NT2/D1 (cell line): ENCODE measurements at places on chromosomes 4 and X.
A peak's percentile ranks its signal among the peaks of the same experiment; 100 is the strongest.

- DNase-seq = no peak
Observed at GRCh38 chr4:186832906-186833305, 109.2 kb upstream of the FAT1 start.

- no peak for DNase-seq
Observed at GRCh38 chr4:151801547-151802516, 41.0 kb upstream of the GATB start.

DNA sequence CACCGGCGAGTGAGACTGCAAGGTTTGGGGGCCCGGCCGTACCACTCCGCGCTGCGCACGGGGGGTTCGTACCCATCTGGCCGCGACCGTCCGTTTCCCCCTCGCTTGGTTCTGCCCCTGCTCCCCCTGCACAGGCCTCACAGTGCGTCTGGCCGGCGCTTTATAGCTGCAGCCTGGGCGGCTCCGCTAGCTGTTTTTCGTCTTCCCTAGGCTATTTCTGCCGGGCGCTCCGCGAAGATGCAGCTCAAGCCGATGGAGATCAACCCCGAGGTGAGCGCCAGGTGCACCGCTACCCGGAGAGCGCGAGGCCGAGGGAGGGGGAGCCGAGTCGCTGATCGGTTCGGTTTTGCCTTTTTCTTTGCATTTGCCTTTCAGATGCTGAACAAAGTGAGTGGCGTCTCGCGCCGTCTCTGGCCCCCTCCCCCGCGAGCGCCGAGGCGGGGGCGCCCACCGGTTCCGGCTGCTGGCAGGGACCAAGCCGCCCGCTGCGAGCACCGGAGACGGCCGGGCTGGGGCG, at the start of gene UCHL1:
UCHL1 (plus strand) TSS at position 189 of the 517 bp plus-strand sequence; CDS start at position 238, 49 bp downstream.
- peak; percentile 86 for DNase-seq

DNA sequence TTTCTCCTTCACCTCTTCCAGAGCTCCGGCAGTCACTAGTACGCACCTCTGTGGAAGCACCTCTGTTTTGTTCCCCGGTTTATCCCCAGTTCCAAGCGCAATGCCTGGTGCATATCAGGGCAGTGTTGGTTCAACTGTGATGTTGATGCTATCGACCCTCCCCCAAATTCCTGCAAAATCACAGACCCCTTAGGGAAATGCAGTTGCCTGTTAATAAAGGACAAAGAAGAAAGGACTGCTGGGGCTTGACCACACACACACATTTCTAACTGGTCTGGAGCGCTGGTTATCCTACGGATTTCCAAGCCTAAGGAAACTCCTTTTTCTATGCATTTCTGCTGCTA, 530 bp upstream of the NMU start:
- DNase-seq = no peak

- no peak for DNase-seq
Observed at GRCh38 chr4:150094676-150095075, 16.4 kb downstream of the DCLK2 start.

- no peak for DNase-seq
Observed at GRCh38 chr4:37528166-37528885, 157.8 kb downstream of the RELL1 start.

- DNase-seq = no peak
Observed at GRCh38 chr4:141425124-141425523, 204.4 kb downstream of the ZNF330 start.

DNA sequence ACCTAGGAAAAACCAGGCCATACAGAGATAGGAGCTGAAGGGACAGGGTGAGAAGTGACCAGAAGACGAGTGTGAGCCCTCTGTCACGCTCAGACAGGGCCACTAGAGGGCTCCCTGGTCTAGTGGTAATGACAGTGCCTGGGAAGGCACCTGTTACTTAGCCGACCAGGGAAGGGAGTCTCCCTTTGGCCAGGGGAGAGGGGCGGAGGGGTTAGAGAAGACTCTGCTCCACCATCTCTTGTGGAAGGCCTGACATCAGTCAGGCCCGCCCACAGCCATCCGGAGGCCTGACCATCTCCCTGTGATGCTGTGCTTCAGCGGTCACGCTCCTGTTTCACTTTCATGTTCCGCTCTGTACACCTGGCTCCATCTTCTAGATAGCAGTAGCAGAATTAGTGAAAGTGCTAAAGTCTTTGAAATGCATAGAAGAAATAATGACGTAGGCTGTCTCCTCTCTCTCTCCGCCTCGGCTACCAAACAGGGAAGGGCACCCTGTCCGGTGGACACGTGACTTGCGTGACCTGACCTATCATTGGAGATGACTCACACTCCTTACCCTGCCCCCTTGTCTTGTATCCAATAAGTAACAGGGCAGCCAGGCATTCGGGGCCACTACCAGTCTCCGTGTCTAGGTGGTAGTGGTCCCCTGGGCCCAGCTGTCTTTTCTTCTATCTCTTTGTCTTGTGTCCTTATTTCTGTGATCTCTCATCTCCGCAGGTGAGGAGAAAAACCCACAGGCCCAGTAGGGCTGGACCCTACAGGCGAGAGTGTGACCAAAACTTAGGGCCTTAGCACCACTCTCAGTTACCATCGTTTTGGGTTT, 26.7 kb downstream of the HTT-AS start:
- peak; percentile 42 for DNase-seq

GRCh38 chr4:90970021-90970420, 842.8 kb downstream of the CCSER1 start:
- no peak for DNase-seq

GRCh38 chr4:93831716-93832496, 3.4 kb downstream of the ATOH1 start:
- no peak for DNase-seq

- DNase-seq = no peak
Observed at GRCh38 chr4:155675709-155676429, 9.2 kb downstream of the GUCY1A1 start.

- no peak for DNase-seq
Observed at GRCh38 chr4:71417150-71417549, 78.3 kb downstream of the SLC4A4 start.

DNA sequence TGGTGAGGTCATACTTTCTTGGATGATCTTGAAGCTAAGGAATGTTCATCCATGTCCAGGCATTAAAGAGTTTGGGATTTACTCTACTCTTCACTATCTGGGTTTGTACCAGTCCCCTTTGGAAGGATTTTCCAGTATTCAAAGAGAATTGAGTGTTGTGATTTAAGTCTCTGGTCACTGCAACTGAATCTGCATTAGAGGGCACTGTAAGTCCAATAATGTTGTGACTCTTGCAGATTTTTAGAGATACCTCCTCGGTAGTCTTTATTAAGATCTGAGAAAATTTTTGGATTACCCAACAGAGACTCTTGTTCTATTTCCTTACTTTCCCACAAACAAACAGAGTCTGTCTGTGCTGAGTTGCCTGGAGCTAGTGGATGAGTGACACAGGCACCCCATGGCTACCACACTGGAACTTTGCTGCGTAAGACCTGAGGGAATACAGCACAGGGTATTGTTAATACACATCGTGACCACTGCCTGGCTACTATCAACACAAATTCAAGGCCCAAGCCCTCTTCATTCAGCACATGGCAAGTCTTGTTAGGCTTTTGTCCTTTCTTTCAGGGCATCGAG, 357.1 kb upstream of the KLHL4 start:
- DNase-seq = no peak

DNA sequence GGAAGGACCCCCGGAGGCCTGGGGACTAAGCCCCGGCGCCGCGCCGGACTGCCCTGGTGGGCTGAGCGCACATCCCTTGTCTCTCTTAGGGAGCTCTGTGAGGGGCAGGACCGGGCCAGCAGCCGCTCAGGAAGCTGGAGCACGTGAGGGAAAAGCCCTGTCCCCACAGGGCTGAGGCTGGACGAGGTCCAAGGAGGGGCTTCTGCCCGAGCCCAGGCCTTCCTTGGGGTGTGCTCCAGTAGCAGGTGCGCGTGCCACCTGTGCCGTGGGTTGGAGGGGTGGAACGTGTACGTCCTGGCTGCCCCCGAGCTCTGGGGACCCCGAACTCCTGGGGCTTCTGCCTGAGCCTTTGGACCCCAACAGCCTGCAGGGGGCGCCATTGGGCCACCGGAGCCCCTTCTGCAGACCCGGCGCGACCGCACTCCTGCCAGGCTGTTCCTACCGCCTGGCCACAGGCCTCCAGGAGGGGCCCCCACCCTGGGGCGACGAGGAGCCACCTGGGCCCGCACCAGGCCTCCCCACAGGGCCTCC, 27.2 kb downstream of the TACC3 start:
- peak; percentile 74 for DNase-seq

DNA sequence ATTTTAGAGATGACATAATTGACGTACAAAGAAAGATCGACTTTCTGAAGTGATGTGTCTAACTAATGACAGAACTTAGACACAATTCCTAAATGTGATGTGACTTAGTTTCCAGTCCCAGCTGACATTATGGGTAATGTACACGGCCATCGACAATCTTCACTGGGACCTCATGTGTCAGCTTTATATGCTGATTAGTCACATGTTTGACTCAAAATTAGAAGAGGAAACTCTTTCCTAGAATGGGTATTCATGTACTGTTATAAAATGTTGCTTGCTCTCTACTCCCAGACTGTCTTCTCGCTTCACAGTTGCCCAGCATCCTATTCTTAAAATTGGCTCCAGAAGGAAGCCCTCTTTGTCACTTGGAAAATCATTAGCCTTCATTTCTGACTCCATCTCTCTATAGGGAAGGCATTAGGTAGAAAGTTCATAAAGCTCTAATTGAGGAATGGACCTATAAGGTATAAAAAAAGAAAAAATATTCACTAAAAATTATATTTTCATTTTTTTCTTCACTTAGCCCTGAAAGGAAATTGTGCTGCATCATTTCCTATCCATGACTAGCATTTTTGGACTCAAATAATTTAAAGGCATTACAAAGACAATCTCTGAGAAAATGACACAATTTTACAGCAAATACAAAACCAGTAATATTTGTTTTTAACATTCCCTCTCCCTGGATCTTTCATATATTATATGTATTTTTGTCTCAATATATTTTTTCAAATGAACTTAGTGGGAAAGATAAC, 554.6 kb downstream of the INPP4B start:
- DNase-seq = no peak

DNA sequence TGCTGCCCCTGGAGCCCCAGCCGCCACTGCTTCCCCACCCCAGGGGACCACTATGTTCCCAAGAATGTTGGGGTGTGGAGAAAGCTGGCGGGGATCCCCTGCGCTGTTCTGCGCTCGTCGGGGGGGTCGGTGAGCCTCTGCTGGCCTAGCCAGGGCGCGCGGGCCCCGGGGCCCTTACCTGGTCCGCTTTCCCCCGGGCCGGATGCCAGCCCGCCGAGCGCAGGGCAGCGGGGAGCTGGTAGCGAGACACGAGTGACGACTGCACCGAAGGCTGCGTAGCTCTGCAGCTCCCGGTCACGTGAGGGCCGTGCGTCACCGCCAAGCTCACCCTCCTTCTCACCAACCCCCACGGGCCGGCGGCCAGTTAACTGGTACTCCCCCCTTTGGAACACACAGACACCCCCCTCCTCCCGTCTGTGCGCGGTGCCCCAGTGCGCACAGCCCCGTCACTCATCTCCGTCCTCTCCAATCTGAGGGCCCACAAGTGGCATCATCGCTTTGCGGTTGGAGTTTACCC, at the start of gene BEX1:
BEX1 (minus strand) TSS at position 254 of the 517 bp plus-strand sequence. CDS start 897 bp downstream, outside the sequence.
- peak; percentile 52 for DNase-seq

GRCh38 chr4:186345184-186345583, 79.2 kb downstream of the F11 start:
- DNase-seq = peak; percentile 23
